ENCODE measurements at places on chromosomes 11 and 22.

GRCh38 chr11:27443227-27443626 is 29.4 kb downstream of the LGR4 start:
- DNase-seq: no peak

DNA sequence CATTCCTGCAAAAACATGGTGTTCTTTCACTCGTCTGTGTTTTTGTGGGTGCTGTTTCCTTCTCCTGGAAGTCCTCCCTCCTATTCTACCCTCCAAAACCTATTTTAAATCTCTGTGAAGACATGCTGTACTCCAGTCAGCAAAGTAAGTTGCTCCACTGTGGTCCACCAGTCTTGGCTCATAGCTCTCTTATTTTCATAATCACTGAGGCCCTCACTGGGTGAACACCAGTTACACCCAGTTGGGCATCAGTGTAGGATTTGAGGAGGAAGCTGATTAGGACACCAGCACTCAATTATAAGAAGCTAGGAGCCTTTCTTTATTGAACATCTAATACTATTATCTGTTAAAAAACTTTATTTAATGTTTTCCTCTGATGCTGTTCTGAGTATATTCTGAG is 23.9 kb upstream of the EED start:
- DNase-seq: no peak

- no peak for DNase-seq
These were observed 16.9 kb upstream of the TMEM135 start for GRCh38 chr11:87020764-87021365.

DNA sequence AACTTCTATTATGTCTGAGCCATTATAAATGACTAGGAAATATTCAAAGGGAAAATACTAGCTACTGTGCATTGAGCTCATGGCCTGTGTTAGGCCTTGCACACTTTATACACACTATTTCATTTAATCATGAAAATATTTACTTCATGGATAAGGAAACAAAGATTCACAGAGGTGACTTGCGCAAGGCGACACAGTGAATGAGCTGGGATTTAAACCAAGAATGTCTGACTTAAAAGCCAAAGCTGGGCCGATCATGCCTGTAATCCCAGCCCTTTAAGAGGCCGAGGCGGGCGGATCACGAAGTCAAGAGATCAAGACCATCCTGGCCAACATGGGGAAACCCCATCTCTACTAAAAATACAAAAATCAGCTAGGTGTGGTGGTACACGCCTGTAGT is 231.5 kb downstream of the MIAT start:
- DNase-seq: no peak

DNA sequence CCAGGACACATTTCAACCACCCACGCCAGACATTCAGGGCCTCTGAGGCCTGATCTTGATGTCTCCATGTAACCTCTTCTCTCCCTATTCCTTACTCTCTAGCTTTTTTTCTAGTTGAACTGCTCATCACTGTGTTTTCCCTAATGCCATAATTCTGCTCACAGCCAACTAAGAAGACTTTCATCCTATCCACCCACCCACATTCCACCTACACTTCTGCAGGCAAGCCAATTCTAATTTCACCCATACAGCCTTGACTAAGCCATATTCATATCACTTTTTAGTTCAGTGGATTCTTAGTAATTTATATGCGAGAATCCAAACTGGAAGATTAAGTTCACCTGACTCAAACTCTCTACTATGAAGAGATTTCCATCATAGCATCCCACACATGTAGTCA is 394.4 kb downstream of the INSC start:
- DNase-seq: no peak
